ENCODE measurements at places on chromosomes 13 and 19.

DNA sequence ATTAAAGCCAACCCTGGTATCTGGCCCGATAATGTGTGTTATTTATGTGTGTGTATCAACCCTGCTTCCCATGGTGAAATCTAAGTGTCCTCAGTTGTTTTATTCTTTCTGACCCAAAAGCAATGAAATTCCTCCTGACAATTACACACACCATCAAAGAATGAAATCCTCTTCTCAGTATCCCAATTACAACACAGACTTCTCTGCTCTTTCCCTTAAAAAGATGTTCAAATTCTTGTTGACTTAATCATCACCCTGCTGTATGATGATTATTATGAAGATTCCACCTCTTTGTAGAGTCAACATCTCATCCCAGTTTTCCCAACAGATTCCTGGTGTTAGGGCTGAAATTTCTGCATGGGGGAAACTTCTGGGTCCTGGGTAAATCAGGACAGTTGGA is 8.9 kb upstream of the TRPC4 start:
- DNase-seq: no peak

DNA sequence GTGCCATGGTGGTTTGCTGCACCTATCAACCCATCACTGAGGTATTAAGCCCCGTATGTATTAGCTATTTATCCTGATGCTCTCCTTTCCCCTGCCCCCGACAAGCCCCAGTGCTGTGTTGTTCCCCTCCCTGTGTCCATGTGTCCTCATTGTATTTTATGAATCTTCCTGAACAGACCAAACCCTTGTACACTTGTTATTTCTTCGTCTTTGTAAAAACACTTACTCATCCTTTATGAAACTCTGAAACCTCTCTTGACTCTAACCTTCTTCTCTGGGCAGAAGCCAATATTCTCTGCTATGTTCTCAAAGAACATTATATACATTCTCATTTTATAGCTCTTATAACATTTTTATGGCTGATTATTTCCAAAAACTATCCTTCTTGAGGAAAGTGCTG is 746.9 kb downstream of the EFNB2 start:
- no peak for DNase-seq

DNA sequence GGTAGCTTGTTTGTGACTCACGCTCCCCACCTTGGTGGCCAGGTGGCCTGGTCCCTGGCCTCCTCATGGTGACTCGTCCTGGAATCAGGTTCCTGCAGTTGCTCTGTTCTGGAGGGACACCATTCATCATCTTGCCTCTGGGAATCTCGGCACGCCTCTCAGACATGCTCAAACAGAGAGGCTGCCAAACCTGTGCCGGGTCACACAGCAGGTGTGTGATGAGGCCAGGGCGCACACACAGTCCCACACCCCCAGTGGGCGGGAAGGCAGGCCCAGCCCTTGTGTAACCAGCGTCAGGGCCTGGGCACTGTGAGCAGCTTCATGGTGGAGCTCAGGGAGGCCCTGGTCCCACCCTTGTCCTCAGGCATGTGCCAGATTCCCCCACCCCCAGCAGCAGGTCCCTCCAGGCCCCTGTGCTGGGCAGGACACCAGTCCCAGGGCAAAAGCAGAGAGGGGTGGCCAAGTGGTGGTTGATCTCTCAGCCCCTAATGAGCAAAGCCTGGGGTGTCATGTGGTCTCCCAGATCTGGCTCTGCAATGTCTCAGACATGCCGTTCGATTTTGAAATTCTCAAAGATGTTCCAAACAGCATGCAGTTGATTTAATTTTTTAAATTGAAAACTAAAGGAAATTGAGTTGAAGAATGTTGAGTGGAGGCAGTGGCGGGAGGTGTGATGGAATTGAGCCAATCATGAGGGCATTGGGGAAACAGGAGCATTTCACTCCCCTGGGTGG is 12.1 kb downstream of the CEBPA start:
- DNase-seq: no peak

- no peak for DNase-seq
Measured at GRCh38 chr13:50015258-50015657, at the start of gene KCNRG. Gene KCNRG (plus strand): TSS chr13:50015444. CDS start chr13:50015494, 50 bp downstream.

DNA sequence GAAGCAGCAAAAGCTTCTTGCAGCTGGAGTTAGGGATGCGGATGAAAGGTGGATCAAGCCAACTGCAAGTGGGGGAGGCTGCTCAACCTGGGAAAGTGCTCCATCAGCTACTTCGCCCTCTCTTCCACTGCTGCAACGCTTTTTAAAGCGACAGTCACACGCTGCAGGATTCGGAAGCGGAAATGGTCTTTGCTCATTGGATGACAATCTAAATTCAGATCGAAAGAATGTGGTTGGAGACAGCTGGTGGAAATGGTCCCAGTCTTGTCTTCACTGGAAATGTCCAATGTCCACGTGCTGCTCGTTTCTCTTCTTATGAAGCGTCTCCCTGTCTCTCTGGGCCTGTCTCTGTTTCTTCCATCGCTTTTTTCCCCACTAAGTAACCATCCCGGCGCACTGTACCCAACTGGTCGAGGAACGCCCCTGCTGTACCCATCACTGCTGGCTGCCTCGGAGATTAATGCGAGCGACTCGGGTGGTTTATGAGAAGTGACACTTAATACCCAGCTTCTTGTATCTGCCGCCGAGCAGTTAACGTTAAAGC is 2.1 kb upstream of the FGF9 start:
- no peak for DNase-seq

DNA sequence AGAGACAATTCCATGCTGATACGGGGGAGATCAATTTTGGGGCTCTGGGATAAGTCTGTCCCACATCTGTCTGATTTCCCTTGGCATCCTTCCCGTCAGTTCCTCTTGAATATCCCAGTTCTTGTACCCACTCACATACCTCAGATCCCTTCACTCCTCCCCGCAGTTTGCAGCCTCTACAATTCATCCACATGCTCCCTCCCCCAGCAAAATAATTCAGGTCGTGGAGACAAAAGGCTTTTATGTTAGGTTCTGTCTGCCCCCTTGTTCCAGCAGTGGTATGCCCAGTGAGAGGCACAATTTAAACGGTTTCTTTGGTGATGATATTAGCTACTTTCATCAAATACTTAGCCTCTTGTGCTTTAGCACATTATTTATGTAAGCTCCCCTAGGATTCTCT is 9.6 kb downstream of the RPS16 start:
- no peak for DNase-seq

All from epithelial cell of prostate (primary cell).